ENCODE measurements at places on chromosomes 13 and 19.

DNA sequence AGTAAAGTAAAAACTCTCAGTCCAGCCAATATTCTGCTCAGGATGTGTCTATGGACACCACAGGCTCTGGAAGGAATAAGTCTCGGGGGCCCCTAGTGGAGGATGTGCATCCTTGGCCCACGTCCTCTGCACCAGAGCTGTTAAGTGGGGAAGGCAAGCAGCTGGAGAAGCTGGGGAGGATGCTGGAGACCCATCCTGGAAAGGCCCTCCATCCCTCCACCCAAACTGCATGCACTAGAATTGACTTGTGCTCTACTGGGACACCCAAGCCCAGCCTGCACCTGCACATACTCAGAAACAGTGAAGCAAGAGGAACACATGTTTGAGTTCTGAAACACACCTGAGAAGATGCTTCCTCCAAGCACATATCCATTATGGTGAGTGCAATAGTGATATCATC, 307.8 kb downstream of the TSHZ3 start:
- DNase-seq, result no peak

DNA sequence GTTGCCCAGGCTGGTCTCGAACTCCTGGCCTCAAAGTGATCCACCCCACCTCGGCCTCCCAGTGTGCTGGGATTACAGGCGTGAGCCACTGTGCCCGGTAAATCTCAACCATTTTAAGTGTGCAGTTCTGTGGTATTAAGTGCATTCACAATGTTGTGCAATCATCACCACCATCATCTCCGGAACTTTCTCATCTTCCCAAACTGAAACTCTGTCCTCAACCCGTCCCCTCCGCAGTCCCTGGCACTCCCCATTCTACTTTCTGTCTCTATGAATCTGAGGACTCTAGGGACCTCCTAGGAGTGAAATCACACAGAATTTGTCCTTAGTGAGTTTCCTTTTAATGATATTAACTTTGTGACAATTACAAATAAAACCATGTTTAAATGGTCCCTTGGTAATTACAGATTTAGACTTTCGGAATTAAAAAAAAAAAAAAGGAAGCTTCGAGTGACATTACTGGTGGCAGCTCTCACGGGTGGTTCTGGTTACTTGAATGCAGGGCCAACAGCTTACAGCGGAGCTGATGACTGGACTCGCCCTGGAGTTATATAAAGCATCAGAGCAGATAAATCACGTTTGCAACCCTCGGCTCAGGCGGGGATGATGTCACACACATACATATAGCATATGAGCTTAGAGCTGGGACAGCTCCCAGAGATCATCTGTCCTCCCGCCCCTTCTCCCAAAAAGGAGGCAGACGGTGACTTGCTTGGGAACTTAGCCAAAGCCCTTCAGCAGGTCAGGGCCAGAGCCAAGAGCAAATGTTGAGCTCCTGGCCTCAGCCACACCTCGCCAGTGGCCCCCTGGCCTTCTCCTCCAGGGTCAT, 89.8 kb downstream of the ZNF557 start:
- DNase-seq, result no peak

- DNase-seq, result no peak
Measured at GRCh38 chr13:32224916-32225315, 90.2 kb downstream of the ZAR1L start.

GRCh38 chr13:70237131-70237530, 128.9 kb upstream of the KLHL1 start:
- no peak for DNase-seq

DNA sequence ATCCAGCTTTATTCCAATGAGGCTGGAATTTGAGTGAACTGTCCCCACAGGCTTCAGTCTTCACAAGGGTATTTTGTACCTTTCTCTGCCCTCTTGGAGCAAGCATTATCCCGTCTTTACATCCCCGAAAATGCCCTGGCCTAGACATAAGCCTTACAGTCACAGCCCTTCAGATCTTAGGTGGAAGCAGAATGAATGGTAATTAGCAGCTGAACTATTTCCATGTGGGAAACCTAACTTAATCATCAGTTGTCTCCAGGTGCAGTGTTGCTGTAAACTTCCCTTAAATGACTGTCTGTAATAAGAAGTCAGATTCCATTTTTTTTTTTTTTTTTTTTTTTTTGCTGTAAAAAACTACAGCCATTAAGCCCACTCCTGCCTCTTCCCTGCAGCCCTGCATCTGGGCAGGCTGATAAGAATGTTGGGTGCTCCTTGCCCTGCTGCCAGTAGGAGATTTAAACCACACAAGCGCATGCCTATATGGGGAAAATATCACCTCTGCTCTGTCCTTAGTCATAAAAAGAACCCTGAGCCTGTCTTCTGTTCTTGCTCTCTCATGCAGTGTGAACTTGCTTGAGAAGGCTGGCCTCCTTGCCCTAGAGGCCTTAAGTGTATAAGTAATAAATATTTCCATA, 426.8 kb upstream of the SLITRK5 start:
- no peak for DNase-seq

GRCh38 chr13:80012251-80012650, 328.7 kb downstream of the SPRY2 start:
- DNase-seq, result peak; percentile 32

DNA sequence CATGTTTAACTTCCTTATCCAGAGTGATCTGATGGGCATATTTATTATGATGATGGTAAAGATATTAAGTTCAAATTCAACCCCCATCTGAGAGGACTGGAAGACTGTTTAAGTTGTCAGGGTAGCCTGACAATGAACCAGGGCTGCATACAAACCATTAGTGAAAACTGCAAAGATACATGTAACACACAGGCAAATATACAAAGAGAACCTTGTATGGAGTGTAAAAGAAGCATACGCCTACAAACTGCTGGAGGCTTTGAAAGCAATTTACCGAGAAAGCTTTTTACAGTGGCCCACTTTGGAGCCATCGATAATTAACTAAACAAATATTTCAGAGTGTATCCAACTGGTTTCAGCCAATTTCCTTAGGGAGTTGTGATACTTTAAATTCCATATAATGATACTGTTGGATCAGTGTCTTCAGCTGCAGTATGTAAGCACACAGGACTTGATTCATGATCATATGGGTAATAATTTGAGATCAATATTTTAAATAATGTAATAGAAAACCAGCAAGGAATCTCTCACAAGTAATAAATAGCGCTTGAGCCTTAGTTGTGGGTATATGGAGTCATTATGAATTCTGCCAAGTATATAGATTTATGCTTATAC, 231.5 kb upstream of the SPRY2 start:
- no peak for DNase-seq

DNA sequence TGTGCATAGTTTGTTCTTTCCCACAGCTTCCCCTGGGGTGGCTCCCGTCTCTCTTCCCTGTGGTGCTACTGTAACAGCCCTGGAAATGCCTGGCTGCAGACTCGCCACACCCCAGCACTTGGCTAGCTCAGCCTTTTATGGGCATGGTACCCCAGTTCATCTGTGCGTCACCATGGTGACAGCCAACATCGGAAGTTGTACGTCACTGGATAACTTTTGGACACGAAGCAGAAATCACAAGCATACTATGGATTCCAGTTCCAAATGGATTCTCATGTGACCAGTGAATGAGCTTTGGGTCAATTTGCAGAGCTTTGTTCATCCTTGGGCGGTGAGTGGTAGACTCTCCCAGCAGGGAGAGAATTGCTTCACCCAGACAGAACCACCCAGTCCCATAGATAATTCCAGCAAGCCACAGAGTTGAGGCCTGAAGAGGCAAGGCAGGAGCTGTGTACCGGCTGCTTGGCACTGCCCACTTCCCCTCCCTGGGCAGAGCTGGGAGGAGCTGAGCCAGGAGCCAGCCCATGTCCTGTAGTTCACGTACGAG, 54.4 kb downstream of the COL4A2 start:
- DNase-seq, result peak; percentile 59

GRCh38 chr19:38134540-38135149, 89.4 kb downstream of the DPF1 start:
- peak; percentile 30 for DNase-seq

GRCh38 chr13:28041031-28041461, 52.6 kb upstream of the URAD start:
- DNase-seq, result no peak

DNA sequence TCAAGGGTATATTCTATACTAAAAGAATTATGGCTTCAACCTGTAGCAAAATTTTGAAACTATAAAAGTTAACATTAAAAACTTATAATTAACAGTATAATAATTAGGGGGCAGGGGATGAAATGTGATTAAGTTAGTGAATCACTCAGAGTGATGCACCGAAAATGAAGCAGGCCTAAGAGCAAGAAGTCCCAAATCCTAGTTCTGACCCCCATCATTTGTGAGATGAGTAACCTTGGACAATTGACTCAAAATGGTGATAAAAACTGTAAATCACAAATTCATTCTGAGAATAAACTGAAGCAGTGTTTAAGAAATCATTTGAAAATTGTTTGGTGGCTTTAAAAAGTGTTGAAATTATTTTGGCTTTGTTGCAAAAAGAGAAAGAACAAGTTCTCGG, 56.8 kb downstream of the KLF12 start:
- no peak for DNase-seq

GRCh38 chr13:87498681-87499080, 172.5 kb upstream of the SLITRK5 start:
- no peak for DNase-seq

DNA sequence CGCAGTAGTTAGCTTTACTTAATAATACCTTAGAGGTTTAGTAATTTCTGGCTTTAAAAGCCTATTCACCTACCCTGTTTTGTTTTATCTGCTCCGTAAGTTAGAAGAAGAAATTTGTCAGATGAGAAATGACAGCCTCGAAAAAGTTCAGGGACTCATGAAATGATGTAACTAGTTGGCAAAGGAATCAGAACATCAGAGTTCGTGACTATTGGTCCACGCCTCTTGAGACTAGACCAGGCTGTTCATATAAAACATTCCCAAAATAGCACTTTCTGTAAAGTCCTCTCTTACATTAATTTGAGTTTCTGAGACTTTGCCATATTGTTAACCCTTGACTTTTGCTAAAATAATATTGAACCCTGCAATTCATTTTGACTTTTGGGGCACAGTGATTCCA, 92.0 kb downstream of the HS6ST3 start:
- DNase-seq, result no peak

- DNase-seq, result no peak
Measured at GRCh38 chr13:36606060-36606459, 67.8 kb upstream of the SERTM1 start.

GRCh38 chr19:4260613-4261191, 13.8 kb downstream of the YJU2 start:
- no peak for DNase-seq

- DNase-seq, result no peak
Measured at GRCh38 chr13:109899316-109899715, 112.9 kb upstream of the IRS2 start.

DNA sequence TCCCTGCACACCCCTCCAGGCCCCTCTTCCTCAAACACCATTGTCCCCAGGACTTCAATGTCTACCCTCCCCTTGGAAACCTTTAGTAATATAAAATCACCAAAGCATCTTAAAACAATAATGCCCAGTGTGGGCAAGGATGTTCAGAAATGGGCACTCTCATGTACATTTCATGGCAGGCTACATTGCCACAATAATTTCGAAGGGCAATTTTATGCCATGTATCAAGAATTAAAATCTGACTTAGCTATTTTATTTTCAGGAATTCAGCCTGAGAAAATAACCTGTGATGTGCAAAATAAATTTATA, 35.8 kb upstream of the IGSF23 start:
- DNase-seq, result no peak

DNA sequence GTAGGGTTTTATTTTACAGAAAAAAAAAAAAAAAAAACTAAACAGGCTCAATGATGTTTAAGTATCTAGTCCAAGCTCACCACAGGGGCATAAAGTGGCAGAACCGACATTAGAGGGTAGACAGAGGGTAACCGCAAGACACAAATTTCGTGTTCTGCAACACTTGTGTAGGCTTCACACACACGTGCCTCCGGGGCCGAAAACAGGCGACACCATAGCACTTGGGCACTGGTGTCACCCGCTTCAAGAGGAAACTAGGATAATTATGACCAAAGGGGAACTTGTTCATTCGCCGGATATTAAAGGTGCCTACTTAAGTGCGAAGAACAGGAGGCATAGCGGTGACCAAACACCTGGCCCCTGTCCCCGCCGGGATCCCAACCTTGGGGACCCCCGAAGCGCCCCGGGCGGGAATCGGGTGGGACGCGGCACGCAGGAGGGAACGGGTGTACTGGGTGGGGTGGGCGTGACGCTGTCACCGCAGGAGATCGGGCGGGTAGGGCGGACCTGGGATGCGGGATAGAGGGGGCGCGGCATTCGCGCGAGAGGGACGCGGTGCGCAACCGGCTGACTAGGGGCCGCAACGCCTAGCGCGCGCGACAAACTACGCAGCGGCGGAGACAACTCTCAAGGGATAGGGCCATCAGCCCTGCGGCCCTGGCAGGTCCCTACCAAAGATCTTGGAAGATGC, 558 bp downstream of the MZT1 start:
- peak; percentile 75 for DNase-seq

DNA sequence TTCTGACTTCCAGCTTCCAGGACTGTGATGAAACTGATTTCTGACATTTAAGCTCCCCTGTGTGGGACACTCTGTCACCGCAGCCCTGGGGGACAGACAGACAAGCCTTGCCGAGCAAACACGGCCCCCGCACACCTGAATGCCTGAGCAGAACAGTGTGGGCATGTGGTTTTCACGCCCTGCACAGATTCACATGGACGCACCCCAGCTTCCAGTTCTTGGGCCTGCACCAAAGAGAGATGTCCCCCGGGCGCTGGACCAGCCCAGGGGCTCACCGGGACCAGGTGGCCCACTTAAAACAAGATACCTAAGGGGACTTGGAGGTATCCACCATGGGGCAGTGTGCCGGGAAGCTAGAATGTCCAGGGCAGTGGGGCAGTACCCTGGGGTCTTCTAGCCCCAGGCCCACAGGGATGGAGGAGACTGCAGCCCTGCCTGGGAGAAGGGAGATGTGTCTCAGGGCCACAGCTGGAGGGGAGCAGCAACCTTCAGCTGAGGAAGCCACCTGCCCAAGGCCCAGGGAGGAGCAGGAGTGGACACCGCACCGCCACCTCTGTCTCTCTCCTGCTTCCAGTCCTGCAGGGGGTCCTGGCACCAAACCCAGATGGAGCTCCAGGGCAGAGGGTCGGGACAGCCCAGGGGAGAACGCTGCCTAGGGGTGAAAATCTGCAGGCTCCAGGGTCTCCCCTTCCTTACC, 50.5 kb downstream of the SOX1 start:
- DNase-seq, result no peak

- peak; percentile 68 for DNase-seq
Measured at GRCh38 chr19:4576016-4576933, 16.8 kb upstream of the SEMA6B start.

DNA sequence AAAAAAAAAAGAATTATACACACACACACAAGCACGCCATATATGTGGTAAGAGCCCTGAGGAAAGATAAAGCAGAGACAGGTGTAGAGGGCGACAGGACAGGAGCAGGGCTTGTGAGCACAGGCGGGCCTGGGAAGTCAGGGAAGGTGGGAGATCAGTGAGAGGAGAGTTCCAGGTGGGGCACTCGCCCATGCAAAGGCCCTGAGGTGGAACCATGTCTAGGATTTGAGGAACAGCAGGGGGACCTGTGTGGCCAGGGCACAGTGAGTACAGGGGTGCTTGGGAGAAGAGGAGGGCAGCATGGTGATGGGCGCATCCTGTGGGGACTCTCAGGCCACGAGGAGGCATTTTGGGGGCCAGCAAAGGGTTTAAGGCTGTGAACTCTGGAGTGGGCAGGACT, 32.5 kb upstream of the NCCRP1 start:
- no peak for DNase-seq

Data from left colon (tissue), 2 donors.